T47D (cell line): ENCODE measurements at places on chromosomes 13 and 19.

- DNase-seq = no peak
Measured at GRCh38 chr13:32124743-32125142, 93.2 kb downstream of the FRY start.

- no peak for DNase-seq
Measured at GRCh38 chr13:46604226-46604990, 51.4 kb downstream of the LRCH1 start.

- no peak for DNase-seq
Measured at GRCh38 chr19:18869781-18870530, 26.0 kb downstream of the CERS1 start.

DNA sequence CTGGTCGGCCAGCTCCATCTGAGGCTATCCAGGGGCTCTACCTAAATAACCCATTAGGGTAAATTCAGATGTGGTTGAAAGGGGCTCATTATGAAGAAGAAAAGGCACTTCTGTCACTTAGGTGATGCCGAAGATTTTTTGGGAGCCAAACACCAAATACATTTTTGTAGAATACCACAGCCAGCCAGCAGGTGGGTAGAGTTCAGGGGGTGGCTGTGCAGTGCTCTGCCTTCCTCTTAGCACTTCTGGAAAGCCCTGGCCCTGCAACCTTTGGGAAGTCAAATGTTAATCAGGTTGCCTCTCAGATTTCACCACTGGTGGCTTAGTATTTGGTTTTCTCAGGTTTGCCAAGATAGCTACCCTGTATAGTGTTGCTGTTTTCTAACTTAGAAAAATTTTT is 18.5 kb upstream of the GPR18 start:
- DNase-seq = no peak

- no peak for DNase-seq
Measured at GRCh38 chr19:50449236-50449899, 16.7 kb downstream of the MYBPC2 start.

DNA sequence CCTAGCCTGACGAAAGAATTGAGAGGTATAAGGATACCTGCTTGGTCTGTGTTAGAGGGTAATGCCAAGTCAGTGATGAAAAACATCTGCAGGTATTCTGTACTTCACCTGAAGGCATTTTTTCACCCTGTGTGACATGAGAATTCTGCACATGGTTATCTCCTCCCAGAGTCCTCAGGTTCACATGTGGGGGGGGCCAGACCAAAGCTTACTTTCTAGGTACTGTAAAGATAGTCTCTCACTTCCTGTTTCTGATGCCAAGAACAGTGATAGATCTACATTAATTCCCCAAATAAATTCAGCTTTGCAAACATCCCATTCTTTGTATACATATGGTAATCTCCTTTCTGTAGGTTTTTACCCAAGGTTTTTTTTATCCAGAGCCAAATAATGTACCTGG is 53.4 kb downstream of the GPC6 start:
- no peak for DNase-seq

GRCh38 chr13:59236944-59237343 is 926.8 kb downstream of the DIAPH3 start:
- no peak for DNase-seq

GRCh38 chr19:42412227-42412626 is 15.0 kb downstream of the LIPE start:
- no peak for DNase-seq

DNA sequence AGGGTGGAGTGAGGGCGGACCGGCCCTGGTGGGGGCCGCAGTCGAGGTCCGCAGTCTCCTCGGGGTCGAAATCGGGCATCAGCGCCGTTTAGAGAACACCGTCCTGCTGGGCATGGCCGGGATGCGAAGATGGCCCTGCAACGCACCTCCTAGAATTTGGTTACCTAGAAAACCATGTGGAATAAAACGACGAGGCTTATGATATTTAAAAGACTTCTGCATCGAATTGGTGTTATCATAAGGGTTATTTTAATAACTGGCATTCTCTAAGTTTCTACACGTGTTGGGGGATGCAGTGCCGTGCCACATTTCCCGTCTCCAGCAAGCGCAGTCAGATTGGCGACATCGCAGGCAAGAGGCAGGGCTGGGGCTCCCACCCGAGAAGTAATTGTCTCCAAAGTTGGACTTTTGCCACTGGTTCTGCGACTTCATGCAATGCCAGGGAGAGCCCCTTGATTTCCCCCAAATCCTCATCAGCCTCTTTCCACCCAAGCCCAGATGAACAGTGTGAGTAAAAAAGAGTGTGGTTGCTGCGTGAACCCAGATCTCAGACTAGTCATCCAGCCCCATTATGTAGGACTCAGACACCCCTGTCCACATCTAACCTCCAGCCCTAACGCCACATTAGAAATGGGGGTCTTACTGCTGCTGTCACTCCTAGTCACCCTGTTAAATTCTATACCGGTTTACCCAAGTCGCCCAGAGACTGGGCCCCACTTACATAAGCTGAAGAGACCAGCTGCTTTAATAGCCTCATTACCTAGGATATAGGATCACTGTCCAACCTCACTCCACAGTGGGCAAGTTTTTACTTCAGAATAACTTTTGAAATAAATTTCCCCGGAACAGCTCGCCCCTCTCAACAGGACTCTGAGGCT is 571 bp upstream of the DHRS12 start:
- no peak for DNase-seq
